ENCODE measurements at places on chromosomes 2 and 18. TPM values are rescaled to one million over a fixed set of nuclear protein-coding genes. Genes with fewer than 3 reads are reported as not detected.

Gene ADRA2B
- 0.34 TPM for total RNA-seq

Gene STAT1
- 293 TPM for total RNA-seq

Gene CRYBA2
- not detected for total RNA-seq

DNA sequence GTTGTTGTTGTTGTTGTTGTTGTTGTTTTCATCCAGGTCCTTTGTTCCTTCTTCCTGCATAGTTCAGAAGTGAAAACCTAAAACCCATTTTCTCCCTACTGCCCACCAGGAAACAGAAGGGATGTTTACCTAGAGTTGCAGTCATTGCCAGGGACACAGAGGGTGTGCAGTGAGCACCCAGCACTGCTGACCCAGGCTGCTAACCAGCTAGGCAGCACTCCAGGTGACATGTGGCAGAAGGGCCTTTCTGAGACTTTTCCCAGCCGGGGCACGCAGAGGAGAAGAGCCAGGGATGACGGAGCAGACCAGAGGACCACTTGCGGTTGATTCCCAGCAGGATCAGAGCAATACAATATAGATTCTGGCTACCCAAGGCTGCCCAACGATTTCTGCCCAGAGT, 286.3 kb downstream of the BCL11A start:
- DNase-seq = no peak

DNA sequence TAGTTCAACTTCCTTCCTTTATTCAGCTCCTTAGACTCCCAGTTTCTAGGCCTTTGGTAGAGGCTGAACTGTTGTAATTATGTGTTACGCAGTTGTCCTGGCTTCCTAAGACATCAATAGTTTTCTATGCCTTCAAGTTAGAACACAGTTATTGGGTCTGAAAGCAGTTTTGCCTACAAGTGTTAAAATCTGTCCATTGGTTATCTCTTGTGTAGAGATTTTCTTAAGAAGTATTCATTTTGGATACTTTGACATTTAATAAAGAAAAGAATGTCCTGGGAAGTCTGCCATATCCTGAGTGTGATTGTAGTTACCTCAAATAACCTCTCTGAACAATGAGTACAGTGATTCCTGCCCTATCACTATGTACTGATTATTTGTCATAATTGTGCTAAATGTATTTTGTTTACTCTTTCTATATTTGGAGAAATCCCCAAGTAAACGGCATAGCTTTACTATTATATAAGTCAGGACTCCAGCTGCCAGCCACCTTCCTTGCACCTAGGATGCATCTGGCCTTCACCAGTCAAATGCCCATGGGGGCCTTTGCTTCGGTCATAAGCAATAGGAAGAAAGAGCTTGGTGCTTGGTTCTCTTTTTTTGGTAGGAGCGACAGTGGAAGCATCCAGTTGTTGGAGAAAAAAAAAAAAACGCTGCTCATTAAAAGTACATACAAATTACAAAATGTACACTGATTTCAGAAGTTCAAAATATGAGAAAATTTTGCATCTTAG, 449.5 kb upstream of the PKDCC start:
- no peak for DNase-seq

DNA sequence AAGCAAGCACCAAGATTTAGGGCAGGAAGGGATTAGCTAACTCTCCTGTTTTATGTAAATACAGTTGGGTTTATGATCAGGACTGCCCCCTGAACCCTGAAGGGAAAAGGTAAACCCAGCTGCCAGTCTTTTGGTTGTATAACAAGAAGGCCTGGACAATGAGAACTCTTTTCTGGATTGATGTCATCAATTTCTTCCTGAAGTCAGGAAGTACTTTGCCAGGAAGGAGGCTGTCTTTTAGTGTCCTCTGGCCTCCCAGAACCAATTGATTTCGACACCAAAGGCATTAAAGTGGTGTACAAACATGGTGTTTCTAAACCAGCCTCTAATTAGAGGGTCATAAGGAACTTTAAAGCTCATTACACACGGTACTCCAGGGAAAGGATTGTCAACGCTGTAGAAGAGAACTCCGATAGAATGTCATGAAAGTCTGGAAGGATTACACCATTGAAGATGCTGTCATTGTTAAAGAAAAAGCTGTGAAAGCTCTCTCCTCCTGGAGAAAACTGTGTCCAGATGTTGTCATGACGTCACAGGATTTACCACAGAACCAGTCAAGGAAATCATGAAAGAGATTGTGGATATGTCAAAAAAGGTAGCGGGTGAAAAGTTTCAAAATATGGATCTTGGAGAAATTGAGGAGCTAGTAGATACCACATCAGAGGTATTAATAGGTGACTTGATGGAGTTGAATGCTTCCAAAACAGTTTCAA, 78.8 kb downstream of the ANKRD12 start:
- DNase-seq = no peak

DNA sequence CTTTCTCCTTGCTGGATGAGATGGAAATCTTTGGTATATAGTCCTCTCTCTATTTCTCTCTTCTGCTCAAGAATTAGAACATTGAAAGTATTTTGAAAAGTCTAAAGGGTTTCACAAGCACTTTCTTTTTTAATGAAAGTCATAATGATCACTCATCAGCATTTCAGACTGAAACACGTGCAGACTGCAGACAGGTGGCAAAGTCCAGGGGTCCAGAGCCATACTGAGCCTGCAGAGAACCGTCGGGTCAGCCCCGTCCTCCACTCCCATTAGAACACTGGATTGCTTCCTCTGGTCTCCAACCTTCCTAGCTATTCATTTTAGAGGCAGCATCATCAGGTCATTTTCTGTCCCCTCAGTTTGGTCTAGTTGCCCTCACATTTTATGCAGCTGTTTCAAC, 3.1 kb downstream of the TMEM247 start:
- no peak for DNase-seq

DNA sequence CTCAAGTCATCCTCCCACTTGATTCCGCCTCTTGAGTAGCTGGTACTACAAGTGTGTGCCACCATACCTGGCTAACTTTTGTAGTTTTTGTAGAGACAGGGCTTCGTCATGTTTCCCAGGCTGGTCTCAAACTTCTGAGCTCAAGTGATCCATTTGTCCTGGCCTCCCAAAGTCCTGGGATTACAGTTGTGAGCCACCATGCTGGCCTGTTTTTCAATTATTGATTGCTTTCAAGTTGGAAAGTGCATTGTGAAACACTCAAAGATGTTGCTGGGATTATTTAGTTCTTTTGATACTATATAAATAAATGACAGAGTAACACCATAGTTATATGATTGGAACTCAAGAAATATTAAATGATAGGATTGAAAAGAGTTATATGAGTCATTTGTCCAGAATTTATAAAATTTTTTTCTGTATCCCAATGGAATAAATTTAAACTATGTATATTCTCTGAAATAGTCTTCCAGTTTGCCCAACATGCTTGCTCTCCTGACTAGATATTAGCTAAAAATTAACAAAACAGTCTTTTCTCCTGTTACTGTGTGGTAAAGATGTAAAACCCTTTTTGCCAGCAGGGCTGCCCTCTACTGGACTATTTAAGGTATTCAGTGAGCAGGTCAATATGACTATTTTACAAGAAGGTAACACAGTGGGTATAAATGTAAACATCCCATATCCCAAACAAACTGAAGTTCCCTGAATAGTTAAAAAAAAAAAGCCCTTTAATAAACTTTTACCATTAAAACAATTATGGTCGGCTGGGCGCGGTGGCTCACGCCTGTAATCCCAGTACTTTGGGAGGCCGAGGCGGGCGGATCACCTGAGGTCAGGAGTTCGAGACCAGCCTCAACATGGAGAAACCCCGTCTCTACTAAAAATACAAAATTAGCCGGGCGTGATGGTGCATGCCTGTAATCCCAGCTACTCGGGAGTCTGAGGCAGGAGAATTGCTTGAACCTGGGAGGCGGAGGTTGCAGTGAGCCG, 42.7 kb downstream of the ACSL3 start:
- DNase-seq = peak; percentile 61

DNA sequence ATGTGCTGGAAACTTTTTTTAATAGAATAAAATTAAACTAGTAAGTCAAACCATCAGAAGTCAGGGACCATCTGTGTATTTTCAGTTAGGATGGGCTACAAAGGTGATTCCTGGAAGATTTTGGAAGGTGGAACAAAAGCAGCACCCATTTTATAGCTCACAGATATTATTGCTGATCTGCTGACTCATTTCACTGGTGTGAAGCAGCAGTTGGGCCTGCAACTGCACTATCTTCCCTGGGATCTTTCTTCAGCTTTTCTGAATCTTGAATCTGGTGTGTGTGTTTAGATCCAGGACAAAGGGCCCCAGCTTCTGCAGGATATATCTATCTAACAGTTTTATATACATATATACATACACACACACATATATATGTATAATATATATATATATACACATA, 35.6 kb upstream of the BCL11A start:
- no peak for DNase-seq

GRCh38 chr18:77000527-77000926, 132.1 kb downstream of the MBP start:
- DNase-seq = peak; percentile 49

DNA sequence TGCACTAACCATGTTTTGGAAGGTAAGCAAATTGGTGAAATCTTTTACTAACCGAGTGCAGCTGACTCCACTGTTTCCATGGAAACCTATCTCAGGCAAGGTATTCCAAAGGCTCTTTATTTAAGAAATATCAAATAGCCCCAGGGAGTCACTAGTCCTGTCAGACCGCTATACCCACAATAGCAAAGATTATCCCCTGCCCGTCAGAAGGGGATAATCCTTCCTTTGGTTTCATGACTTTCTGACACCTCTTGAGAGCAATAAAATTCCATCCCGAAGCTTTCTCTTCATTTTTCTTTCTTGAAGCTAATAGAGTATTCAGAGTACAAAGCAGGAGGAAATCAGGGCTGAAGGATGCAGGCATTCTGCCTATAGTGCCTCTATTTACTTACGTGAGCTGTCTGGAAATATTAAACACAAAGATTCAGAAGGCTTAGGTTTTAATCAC, 34.7 kb upstream of the MAP2 start:
- DNase-seq = no peak

GRCh38 chr18:70301667-70302066, 12.8 kb downstream of the SOCS6 start:
- no peak for DNase-seq

- DNase-seq = no peak
These were observed 22.0 kb upstream of the MAP4K4 start for GRCh38 chr2:101675512-101675911.

DNA sequence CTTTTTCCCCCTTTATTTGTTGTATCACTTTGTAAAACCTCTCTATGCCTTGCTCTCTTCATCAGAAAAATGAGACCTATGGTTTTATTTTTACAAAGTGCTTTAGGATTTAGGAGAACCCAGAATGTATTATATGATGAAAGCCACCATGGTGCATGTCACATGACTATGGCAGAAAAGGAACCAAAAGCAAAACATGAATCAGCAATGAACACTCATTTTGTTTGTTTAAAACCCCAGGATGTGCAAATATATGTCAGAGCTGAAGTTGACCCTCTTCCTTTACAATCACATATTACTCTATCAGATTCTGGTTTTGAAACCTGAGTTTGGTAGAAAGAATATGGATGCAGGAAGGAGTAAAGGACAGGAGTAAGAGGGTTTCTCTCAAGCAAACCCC, 70.0 kb downstream of the FIGN start:
- DNase-seq = no peak

- no peak for DNase-seq
These were observed 695 bp upstream of the SCYGR2 start for GRCh38 chr2:227597998-227598397.

DNA sequence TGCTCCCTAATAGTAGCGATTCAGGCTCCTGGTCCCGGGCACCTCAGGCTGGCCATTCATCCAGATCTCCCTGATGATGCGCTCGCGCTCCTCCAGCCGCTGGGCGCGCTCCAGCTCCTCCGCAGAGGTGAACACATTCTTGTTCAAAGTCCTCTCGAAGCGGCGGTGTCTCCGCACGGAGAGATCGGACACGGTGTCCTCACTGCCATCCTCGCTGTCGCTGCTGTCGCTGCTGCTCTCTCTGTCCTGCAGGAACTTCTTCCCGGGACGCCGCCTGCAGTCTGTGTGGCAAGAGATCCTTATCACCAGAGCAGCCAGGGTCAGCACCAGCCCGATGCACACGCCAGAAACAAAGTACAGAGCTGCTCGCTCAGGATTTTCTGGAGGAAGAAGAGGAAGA, 67.5 kb downstream of the EVA1A start:
- no peak for DNase-seq

- no peak for DNase-seq
These were observed 12.2 kb downstream of the BIN1 start for GRCh38 chr2:127094509-127095366.

GRCh38 chr2:39737661-39738060, 41.4 kb downstream of the THUMPD2 start:
- DNase-seq = no peak

GRCh38 chr2:28445448-28446258, 50.2 kb upstream of the PLB1 start:
- peak; percentile 81 for DNase-seq

DNA sequence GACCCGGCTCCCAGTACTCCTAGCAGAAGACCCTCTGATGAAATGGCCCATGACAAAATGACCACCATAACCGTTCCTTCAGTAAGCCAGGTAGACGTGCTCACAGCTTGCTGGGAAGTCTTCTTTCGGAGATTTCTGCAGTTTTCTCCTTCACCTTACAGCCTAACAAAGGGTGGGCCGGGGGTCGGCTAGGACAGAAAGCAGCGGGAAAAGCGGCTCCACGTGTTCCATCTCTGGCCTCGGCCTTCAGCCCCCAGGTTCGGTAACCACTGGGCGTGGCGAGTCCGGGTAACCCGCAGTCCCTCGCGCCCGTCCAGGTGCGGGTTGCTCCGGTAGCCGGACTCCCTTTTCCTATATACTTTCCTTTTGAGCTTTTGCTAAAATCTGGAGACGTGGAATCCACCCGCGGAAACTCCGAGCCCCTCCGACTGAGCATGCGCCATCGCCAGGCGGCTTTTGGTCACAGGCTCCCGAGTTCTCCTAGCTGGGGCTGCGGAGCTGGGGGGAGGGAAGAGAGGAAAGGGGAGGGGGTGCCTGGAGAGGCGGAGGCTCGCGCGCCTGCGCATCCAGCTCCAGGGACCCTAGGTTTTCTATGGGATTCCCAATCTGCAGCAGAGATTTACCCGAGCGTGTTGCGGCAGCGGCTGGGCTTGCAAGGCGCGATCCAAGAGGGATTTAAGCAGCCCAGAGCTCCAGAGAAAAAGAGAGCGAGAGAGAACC, at the start of gene VSNL1:
Gene VSNL1, plus strand, starts transcription at position 604 of the 720 bp plus-strand sequence. CDS start 51,379 bp downstream, outside the sequence.
- DNase-seq = no peak

DNA sequence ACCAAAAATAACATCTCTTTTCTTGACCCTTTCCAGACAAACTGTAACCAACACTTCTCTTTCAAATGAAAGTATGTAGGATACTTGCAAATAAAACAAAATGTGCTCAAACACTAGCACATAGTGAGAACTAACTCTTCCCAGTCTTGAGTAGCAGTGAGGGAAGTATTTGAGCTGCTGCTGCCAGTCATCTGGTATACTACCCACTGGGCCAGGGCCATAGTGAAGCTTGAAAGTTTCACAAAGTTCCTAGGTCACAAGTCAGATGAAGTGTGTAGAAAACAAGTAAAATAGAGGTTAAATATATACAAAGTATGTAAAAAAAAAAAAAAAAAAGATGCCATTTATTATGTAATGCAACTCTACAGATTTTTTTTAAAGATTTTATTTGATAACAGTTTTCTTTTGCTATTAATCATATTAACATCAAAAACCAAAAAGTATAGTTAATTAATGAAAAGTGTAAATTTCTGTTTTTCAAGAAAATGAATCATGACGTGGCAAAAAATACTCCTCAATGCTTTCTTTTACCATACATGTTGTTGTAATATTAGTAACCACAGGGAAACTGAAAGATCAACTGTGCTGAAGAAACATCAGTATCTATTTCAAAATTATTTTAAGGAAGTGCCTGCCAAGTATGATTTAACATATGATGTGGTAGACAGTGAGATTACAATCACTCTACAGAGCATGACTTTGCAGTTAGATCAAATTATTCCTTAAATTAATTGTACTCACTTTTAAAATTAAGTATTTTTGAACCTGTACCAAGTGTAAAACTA, 21.6 kb upstream of the TRIB2 start:
- no peak for DNase-seq

Data from activated CD8-positive, alpha-beta T cell treated with anti-CD3 and anti-CD28 coated beads for 36 hours (primary cell).